Fibroblast of lung (primary cell): ENCODE measurements at places on chromosomes 1 and 21.

GRCh38 chr21:44911384-44912157 is 9.1 kb downstream of the ITGB2 start:
- DNase-seq: no peak

- no peak for DNase-seq
Measured at GRCh38 chr1:152871731-152872126, 6.4 kb upstream of the SMCP start.

- no peak for DNase-seq
Measured at GRCh38 chr1:167488786-167489185, 29.5 kb downstream of the CD247 start.

- peak; percentile 47 for DNase-seq
Measured at GRCh38 chr1:200279810-200280411, 129.9 kb downstream of the ZNF281 start.

DNA sequence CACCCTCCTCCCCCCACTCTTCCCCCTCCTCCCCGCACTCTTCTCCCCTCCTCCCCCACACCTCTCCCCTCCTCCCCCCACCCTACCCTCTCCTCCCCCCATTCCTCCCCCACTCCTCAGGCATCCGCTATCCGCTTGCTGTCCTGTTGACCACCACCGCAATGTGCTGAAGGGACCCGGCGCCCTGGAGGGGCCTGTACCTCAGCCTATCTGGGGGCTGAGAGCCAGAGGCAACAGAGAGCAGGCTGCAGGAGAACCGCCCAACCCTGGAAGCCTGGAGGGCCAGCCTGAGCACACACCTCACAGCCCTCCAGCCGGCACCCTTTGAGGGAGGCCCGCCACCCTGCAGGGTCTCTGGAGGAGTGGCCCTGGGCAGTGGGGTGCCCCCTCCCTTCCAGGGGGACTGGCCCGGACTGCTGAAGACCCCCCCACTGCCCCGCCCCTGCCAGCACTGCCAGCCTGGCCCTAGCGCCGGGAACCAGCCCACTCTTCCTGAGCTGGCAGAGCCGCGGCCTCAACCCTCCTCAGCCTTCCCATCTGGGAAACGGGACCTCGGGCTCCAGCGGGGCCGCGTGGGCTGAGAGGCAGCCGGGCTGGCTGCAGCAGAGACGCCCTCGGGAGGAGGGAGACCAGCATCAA is 1.2 kb downstream of the C1QTNF12 start:
- no peak for DNase-seq

DNA sequence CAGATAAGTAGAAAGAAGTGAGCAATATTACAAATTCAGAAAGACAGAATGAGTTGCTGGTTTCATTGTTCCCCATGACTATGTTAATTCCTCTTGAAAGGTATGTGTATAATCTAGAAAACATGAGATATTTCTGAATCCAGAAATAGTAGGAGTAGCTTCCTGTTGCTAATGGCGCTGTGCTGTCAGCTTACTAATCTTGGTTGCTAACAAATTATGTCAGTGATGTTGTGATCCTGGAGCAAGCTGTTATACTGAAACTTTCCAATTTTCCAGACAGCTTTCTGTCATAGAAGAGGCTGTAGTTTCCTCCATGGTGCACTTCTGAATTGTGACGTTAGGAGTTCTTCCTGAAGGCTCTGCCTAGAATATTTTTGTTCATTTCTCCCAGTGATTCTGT is 372.3 kb downstream of the USP25 start:
- DNase-seq: peak; percentile 68

DNA sequence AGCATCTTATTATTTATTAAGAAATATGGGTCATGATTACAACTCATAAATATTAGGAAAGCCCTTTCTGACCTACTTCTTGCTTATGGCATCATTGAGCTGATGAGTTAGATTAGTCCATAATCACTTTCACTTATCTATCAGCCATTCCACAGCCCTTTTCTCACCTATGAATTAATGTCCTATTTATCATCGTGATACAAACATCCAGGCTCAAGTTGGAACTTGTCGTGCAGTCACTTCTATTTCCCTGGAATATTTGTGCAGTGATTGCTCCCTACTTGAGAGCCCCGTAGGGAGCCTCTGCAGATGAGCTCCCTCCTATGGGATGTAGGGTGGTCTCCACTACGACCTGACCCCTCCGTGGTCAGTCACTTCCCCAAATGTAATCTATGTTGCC is 8.1 kb upstream of the F3 start:
- DNase-seq: no peak

DNA sequence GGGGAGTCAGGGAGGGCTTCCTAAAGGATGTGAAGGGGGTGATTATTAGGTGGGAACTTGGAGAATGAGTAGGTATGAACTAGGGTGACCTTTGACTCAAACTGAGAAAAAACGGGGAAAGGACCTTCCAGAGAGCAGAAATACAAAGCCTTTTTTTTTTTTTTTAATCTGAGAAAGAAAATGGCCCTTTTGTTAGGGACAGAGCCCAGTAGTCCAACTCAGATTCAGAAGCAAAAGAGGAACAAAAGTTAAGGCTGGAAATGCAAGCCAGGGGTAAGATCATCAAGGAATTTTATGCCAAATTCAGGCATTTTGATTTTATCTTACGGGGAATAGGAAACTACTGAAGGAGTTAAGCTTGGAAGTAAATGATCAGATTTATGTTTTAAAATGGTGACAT is 96.0 kb upstream of the SMYD2 start:
- DNase-seq: no peak

DNA sequence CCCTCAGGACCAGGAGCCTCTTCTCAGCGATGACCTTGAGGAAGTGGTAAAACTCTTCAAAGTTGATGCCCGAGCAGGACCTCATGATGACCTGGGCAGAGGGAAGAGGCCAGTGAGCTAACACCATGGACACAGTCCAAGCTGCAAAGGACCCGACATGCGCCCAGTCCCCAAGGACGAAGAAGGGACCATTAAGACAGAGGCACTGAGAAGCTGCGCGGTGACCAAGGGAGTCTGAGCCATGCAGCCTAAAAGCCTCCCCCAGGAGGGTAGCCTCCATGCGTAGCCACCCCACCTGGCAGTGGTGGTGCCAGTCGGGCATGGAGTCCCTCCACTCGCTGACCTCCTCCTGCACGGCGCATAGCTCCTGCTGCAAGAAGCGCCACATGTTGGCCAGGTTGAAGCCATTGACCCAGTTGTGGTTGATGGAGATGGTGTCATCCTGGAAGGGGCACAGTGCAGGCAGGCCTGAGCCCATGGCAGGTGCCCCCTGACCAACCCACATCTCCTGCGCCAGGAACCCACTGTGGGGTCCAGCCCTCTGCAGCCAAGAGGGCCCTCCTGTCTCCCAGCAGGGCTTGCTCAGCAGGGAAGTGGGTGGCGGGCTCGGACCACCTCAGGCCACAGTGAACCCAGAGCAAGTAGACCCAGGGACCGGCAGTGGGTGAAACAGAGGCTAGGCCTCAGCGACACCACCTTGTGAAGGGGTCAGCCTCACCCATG is 2.4 kb downstream of the JMJD4 start:
- DNase-seq: no peak

- DNase-seq: peak; percentile 28
Measured at GRCh38 chr1:19395678-19396192, 83.6 kb downstream of the SLC66A1 start.

DNA sequence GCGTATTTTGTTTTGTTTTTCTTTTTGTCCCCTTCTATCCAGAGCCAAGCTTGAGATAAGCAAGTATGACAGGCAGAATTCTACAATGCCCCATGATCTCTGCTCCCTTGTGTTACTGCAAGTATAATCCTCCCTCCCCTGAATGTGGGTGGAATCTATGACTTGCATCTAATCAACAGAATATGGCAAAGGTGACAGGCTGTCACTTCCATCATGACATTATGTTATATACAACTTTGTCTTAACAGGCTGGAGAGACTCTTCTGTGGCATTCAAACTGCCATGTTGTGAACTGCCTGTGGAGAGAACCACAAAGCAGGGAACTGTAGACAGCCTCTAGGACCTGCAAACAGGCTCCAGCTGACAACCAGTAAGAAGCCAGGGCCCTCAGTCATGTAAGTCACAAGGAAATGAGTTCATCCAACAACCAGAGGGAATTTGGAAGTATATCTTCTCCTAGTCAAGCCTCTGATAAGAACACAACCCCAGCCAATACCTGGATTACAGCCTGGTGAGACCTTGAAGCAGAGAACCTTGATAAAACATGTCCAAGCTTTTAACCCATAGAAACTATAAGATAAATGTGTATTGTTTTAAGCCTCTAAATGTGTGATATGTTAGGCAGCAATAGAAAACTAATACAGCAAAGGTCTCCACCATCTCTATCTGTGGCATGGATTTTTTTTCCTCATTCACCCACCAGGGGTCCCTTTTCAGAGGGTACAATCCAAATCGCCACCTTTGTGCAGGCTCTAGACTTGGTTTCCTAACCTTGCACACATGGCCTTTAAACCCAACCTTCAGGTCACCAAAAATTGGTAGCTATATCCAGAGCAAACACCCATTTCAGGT is 5.7 kb upstream of the C1orf162 start:
- no peak for DNase-seq

DNA sequence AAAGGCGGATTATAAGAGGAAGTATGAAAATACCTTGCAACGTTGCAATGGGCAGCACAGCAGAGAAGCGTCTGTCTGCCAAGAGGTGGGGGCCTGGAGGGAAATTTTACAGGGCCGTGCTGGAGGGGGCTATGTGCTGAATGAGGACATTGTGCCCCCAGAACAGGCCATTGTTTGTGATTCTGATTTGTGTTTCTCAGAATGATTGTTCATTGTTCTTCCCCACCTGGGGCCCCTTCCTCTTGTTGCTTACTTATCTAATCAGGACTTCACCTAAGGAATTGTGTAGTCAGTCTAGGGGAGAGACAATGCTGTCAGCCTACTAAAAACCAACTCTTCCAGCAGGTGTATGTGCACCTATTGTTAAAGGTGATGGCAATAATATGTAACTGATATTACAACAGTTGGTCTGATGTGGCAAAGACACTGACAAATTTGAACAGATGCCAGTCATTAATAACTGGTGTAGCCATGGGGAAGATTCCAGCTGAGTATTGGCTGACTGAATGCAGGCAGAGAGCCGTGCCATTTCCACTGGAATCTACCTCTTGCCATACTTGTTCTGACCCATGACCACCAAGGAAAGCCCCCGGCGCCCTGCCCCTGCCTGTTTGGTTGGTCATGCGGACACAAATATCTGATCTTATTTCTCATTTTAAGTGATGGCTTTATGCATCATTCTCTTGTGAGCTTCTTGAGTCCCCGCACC is 45.2 kb upstream of the PSEN2 start:
- no peak for DNase-seq

- no peak for DNase-seq
Measured at GRCh38 chr1:86460998-86461397, 7.7 kb upstream of the CLCA1 start.

DNA sequence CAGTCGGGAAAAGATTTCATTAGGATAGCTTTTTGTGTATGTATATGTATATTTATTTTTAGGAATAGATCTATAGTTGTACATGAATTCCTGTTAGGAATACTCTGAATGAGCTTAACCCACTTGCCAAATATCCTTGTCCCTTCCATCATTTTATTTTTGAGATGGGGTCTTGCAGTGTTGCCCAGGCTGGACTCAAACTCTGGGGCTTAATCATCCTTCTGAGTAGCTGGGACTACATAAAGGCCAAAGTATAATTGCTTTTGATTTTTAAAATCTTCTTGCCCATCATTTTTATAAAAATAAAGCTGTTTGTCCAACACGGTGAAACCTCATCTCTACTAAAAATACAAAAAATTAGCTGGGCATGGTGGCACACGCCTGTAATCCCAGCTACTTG is 20.2 kb upstream of the PLEKHM2 start:
- DNase-seq: no peak

GRCh38 chr1:168340781-168341482 is 60.3 kb downstream of the TBX19 start:
- DNase-seq: no peak

DNA sequence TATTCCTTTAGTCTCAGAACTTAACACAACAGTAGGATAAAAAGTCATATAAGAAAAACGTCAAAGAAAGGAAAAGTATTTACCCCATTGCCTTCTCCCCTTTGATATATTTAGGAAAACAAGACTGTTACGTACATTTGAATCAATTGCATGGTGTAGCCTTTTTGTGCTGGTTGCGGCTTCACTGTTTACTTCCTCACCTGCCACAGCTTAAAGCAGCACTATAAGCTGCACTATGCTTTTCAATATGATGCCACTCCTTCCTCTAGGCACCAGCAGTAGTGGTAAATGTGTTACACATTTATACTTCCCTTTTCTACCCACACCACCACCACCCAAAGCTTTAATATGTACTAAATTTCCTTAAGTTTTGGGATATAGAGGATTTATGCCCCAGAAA is 111.1 kb downstream of the ATP1B1 start:
- DNase-seq: no peak

- no peak for DNase-seq
Measured at GRCh38 chr1:70475023-70475422, 64.0 kb downstream of the CTH start.

DNA sequence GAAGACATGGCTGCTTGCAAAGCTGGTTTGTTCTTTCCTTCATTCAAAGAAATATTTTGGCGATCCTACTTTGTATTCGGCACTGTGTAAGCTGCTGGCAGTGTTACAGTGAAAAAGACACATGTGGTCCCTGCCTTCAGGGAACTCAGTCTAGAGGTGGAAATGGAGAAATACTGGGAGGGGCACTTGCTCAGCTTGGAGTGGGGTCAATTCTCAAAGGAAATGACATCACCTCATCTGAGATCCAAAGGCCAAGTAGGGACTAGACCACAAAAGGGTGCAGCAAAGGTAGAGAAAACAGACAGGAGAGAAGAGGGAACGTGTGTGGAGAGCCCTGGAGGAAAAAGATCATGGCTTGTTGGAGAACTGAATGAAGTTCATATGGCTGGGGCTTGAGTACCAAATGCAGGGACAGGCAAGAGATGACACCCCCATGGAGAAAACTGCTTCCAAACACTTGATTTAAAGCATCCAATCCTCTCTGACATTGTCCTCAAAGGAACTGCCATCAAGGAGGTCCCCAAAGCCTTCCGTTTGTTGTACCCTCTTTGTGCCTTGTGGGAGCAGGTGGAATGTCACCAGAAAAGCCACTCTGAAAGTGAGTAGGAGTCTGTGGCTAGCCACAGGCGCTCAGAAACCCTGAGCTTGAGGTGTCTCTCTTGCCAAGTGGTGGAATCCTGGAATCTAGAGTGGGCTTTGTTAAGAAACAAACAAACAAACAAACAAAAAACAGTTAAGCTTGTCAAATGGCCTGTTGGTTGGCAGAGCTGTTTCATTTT is 48.3 kb upstream of the TDRD10 start:
- peak; percentile 73 for DNase-seq

DNA sequence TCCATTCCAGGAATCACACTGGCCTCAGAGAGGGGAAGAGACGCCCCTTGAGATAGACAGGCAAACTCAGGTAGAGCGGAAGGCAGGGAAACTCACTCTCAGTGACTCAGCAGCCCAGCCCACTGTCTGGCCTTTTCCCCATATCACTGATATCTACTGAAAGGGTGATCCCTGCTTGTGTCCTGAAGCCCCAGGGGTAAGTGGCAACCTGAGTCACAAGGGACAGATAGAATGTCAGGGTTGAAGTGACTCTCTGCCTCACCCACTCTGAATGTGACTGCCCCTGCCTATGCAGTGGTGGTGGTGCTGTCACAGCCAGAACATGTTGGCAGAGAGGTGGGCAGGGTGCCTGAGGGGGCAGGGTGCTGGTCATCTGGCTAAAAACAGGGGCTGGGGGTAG is 157.5 kb upstream of the FGGY start:
- no peak for DNase-seq
